ENCODE measurements at places on chromosomes 7 and 10.
A peak's percentile ranks its signal among the peaks of the same experiment; 100 is the strongest.

DNA sequence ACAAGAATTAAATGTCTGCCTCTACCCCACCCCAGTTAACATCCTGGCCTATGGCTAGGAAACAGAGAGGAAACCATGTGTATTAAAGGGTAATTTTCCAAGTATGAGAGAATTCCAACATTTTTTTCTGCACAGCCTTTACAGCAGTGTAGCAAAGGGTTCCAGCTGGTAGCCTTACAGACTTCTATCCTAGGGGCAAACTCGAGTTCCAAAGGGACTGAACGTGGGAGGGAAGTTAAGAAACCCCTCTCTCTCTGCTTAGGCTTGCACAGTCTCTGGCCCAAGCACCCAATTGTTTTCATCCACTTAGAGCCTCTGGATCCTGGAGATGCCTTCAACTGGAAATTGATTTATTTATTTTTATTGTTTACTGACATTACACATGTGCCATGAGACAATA, 60.3 kb downstream of the SLC16A12 start:
- DNase-seq, result no peak

DNA sequence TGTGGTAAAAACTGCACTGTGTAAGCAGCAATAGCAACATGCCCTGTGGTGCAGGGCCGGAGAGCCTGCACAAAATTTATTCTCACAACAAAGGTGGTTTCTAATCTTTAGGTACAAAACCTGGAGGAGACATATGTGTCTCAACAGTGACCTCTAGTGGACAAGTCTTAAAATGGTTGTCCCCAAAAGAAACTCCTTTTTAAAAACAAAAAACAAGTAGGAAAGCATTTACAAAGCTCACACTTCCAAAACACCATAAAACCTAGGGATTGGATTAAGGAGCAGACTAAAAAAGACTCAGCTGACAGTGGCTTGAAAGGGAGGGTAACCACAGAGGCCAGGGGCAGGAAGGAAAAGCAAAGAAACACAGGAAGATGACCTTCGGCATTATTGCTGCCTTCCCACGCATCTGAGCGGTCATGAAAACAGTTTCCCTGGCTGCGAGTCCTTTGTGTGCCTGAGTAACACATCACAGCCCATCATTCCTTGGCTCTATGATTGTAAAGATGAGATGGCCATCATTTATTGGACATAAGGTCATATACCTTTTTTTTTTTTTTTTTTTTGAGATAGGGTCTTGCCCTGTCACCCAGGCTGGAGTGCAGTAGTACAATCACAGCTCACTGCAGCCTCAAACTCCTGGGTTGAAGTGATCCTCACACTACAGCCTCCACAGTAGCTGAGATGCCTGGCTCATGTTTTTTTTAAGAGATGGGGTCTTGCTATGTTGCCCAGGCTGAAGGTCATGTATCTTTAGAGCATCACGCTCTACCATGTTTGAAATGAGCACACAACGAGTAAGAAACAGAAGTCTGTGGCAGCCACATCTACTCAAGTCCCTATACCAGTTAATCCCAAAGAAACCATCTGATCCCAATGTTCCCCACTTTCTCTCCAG, 39.5 kb downstream of the RSU1 start:
- DNase-seq, result peak; percentile 73

- peak; percentile 53 for DNase-seq
Observed at GRCh38 chr10:29392376-29393021, 103.6 kb downstream of the LYZL1 start.

- DNase-seq, result no peak
Observed at GRCh38 chr10:59865101-59865500, 41.3 kb downstream of the CCDC6 start.

DNA sequence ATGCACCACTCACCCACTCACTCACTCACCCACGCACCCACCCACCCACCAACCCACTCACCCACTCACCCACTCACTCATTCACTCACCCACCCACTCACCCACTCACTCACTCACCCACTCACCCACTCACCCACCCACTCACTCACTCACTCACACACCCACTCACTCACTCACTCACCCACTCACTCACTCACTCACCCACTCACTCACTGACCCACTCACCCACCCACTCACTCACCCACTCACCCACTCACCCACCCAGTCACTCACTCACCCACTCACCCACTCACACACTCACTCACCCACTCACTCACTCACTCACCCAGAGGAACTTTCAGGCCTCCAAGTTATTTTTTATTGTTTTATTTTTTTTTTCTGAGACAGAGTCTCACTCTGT, 93.1 kb upstream of the MKI67 start:
- no peak for DNase-seq

DNA sequence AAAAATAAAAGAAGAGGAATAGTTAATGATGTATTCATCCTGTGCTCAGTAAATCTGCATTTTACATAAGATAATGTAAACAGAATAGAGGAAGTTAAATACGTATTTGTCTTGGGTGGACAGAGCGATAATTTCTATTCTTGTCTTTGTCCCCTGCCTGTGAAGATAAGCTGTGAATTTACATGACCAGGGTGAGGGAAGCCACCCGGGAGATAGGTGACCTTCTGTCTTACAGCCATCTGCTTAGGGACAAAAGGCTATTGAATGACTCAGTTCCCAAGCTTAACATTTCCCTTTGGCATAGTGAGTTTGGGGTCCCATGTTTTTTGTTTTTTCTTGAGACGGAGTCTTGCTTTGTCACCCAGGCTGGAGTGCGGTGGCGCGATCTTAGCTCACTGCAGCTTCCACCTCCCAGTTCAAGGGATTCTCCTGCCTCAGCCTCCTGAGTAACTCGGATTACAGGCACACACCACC, 88.7 kb upstream of the KCTD7 start:
- no peak for DNase-seq

DNA sequence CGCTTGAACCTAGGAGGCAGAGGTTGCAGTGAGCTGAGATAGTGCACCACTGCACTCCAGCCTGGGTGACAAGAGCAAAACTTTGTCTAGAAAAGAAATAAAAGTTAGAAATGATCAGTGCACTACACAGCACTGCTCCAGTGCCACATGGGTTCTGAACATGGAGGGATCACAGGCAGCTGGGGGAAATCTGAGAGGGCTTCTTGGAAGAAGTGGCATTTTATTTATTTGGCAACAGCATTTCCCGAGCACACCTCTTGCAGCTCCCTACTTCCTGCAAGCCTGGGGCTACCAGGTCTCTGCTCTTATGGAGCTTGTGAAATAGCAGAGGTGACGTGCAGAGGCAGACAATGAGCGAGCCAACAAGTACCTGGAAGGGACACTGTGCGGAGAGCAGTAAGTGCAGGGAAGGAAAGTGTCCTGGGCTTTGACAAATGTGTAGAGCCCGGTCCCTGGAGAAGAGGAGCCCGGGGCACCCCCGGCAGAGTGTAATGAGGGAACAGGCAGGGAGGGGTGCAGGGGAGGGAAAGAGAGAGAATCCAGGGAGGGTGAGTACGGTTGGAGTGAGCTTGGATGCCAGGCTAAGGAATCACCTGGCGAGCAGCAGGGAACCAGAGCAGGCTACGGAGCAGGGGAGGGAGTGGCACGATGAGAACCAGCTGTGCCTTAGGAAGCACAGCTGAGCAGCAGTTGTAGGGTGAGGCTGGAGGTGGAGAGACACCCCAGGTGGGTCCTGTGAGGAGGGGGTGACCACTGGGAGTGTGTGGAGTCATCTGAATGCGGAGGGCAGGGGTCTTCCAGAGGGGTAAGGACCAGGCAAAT, 104.6 kb upstream of the CTBP2 start:
- peak; percentile 74 for DNase-seq

- no peak for DNase-seq
Observed at GRCh38 chr7:112136271-112137008, 69.8 kb downstream of the DOCK4 start.

- no peak for DNase-seq
Observed at GRCh38 chr10:7886056-7886455, 67.8 kb downstream of the TAF3 start.

GRCh38 chr7:131720703-131721102, 164.3 kb upstream of the PODXL start:
- no peak for DNase-seq

GRCh38 chr10:133275684-133276092, 980 bp downstream of the ADAM8 start:
- DNase-seq, result no peak

DNA sequence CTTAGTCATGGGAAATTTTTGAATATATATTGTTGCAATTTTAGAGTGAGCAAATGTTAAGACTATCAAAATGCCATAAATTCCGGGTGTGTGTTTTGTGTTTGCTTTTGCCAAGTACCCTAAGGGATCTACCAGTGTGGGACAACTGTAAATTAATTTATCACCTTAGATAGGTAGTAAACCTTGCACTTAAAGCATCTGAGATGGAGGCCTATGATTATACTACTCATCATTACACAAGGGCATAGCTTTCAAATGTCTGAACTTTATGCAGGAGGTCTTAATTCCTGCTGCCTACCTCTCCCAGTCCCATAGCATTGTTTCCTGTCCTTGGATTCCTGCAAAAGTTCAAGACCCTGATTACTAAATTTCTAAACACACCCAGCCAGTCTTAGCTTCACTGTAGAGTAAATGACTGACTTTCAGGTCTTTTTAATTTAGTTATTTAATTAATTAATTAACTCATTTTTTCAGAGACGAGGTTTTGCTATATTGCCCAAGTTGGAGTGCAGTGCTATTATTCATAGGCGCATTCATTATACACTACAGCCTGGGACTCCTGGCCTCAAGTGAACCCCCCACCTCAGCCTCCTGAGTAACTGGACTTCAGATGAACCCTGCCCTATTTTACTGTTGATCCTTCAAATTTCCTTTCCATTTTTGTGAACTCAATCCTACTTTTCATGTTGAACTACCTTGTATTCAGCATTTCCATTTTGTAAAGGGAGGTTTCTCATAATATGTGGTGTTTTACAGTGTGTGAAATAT, 47.0 kb downstream of the THSD7A start:
- no peak for DNase-seq

GRCh38 chr7:4820967-4821471, 40.8 kb downstream of the PAPOLB start:
- no peak for DNase-seq

DNA sequence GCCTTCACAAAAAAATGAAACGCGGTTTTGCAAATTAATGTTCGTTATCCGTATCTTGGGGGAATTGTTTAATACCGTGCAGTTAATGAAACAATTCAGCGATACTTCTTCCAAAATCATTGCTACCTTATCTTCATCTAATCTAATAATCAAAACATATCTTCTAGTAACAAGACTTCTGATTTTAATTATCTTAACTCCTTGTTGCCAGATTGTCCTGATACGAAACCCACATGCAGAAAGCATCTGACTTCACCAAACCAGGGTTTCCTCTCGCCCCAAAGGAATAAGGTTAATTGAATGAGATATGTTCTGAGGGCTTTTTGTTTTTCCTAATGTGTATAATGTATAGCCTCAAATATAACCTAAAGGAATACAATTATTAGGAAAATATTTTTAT, 105.2 kb upstream of the SH2B2 start:
- no peak for DNase-seq

DNA sequence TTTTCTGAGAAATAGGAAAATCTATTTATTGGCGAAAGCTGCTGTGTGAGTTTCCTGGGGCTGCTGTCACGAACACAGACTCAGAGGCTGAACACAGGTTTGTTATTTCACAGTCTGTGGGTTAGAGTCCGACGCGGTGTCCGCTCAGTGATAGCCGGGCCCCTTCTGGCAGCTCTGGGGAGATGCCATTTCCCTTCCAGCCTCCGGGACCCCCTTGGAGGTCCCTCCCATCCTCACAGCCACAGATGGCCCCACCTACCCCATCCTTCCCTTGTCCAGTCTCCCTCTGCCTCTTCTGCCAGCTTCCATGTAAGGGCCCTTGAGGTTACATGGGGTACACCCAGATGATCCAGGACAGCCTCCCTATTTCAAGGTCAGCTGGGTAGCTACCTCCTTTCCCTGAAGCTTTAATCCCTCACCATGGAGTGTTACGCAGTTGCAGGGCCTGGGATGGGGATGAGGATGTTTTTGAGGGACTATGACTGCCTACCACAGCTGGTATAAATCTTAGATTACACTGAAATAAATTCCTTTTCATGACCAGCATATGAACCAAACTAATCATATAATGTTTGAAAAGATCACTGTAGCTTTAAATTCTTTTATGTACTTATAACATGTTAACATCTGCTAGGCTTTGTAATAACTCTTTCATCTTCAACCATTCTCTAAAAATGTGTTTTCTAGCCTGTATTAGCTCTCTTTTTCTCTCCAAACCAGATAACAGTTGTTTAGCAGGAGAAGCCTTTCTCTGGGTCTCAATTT, 98.5 kb downstream of the WDR37 start:
- DNase-seq, result no peak

DNA sequence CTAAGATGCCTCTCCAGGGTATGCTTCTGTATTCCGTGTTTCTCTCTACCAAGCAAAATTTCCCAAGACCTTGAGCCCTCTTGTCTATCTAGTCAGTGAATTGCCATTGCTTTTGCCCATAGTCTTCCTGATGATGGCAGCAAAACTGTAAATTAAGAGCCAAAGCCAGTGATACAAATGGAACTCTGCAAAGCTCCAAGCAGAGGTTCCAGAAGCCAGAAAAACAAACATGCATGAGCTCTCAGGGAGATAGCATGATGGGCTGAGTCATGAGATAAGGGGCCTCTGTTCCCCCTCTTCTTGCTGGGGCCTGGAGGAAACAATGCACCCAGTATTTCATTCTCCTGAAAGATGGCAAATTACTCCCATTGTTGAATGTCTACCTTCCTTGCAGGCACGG, 24.7 kb downstream of the LSMEM1 start:
- DNase-seq, result no peak

GRCh38 chr10:100836891-100837290, 75.9 kb upstream of the SLF2 start:
- no peak for DNase-seq

- no peak for DNase-seq
Observed at GRCh38 chr10:14553448-14553847, 221.2 kb downstream of the FAM107B start.

GRCh38 chr7:14765731-14766130, 136.8 kb downstream of the DGKB start:
- DNase-seq, result no peak

DNA sequence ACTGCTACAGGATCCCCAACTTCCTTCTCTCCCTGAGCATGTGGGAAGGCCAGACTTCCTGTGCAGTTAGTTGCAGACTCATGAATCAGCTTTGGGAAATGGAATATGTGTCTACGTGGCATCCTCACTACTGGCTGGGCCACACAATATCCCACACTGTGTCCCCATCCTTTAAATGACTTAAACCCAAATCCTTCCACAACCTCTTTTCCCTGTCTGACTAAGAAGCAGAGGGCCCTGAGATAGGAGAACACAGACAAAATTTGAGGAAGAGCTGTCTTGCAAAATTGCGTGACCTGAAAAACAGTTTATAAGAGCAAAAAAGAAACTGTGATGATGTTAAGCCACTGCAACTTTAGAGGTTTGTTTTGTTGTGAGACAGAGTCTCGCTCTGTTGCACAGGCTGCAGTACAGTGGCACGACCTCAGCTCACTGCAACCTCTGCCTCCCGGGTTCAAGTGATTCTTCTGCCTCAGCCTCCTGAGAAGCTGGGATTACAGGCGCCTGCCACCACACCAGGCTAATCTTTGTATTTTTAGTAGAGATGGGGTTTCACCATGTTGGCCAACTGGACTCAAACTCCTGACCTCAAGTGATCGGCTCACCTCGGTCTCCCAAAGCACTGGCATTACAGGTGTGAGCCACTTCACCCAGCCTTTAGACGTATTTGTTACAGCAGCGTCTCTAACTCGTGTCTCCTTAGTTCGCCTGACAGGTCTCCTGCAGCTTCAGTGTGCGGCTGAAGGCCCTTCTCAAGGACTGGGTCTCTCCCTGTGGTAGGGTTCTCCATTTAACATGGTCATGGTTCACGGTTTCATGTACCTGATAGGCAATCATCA, 46.9 kb upstream of the SFMBT2 start:
- no peak for DNase-seq

- peak; percentile 60 for DNase-seq
Observed at GRCh38 chr7:42745357-42746059, 166.4 kb downstream of the C7orf25 start.

- DNase-seq, result no peak
Observed at GRCh38 chr10:43390759-43391158, 18.2 kb downstream of the HNRNPF start.

Data from T47D (cell line).